Hepatic stellate cell (primary cell): ENCODE measurements at places on chromosomes 12 and 14.

GRCh38 chr14:62133776-62134550 lies 371.7 kb downstream of the SNAPC1 start:
- DNase-seq = no peak

DNA sequence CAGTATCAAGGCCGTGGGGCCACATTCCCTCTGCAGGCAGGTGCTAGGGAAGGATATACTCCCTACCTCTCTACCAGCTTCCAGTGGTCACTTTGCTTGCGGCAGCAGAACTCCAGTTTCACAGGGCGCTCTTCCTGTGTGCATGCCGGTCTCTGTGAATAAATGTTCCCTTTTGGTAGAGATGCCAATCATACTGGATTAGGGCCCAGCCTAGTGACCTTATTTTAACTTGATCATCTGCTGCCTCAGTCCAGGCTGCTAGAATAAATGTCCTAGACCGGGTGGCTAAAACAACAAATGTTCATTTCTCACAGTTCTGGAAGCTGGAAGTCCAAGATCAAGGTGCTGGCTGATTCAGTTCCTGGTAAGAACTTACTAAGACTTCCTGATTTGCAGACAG lies 198.8 kb upstream of the TMEM132C start:
- DNase-seq = no peak

- no peak for DNase-seq
Observed at GRCh38 chr14:86788224-86788623, 1204.8 kb downstream of the GALC start.

- DNase-seq = no peak
Observed at GRCh38 chr14:26729851-26730250, 132.0 kb upstream of the NOVA1 start.

DNA sequence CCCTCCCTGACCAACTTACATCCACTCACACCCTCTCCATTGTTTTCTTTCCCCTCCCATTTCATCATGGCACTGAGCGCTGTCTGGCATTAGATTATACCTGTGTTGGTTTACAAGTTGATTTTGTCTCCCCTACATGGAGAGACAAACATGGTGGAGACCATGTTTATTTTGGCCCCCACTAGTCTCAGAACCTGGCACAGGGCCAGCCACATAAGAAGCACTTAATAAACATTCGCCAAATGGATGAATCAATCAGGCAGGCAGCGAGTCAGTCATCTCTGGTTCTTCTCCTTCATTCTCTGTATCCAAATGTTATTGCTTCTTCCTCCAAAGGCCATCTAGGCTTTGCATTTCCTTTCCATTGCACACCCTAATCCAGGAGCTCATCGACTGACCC lies 177.4 kb downstream of the DPF3 start:
- DNase-seq = no peak

GRCh38 chr12:113328368-113328889 lies 6.5 kb downstream of the SLC8B1 start:
- DNase-seq = no peak

DNA sequence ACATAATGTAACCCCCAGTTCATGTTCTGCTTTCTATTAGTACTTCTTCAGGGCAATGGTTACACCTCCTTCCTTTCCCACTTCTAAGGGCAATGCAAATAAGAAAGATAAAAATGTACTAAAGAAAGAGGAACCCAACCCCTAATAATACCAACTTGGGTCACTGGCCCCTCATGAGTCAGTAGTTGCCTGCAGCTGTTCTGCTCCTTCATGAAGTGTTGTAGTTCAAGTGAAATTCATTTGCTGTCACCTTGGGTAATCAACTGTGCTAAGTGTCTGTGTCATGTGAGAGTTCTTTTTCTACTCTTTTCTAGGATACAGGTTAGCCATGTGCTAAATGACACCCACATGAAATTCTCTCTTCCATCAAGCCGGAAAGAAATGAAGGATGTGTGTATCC lies 91.8 kb downstream of the PLXNC1 start:
- DNase-seq = no peak

DNA sequence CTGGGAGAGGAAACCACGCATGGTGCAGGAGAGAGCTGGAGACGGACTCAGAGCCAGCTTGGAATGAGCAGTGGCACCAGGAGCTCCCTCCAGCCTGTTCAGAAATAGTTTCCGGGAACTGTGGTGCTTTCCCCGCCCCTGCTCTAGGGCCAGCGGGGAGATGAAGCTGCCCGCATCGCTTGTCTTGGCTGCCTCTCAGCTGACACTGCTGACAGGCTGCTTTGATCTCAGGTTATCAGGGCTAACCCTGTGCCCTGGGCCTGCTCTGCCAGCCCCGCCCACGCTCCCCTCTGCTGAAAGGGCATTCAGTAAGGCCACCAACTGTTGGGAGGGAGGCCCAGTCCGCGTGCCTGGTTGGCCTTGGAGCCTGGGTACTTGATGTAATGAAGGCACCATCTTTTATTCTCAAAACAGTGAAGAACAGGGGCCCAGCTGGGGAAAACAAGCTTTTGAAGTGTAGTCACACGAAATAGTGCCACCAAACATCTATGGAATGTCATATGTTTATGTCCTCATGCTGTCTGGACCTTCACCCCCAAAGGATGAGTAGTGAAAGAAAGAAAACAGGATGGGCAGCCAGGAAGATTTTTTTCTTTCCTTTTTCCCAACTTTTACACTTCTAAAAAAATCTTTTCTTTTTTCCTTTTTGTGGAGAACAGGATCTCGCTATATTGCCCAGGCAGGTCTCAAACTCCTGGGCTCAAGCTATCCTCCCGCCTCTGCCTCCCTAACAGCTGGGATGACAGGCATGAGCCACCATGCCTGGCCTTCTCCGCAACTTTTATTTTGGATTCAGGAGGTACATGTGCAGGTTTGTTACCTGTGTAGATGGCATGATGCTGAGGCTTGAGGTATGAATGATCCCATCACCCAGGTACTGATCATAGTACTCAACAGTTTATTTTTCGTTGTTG lies 115.9 kb upstream of the TBX3 start:
- DNase-seq = peak; percentile 38

DNA sequence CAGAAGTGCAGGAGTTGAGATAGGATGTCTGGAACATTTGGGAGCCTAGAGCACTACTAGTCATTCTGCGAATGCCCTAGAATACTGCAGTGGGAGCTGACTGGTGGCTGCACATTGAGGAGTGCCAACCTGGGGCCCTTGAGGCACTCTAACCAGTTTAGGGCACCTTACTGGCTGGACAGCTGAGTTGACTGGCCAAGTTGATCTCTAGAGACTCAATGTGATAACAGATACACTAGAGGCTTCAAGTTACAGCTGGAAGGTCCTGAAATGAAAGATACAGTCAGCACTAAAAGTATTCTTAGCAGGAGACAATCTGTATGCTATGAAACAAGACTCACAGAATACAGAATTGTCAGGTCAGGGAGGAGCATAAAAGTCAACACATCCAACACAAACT lies 8.0 kb downstream of the SLC8A3 start:
- DNase-seq = no peak

GRCh38 chr12:128727999-128728398 lies 95.8 kb downstream of the SLC15A4 start:
- DNase-seq = no peak

DNA sequence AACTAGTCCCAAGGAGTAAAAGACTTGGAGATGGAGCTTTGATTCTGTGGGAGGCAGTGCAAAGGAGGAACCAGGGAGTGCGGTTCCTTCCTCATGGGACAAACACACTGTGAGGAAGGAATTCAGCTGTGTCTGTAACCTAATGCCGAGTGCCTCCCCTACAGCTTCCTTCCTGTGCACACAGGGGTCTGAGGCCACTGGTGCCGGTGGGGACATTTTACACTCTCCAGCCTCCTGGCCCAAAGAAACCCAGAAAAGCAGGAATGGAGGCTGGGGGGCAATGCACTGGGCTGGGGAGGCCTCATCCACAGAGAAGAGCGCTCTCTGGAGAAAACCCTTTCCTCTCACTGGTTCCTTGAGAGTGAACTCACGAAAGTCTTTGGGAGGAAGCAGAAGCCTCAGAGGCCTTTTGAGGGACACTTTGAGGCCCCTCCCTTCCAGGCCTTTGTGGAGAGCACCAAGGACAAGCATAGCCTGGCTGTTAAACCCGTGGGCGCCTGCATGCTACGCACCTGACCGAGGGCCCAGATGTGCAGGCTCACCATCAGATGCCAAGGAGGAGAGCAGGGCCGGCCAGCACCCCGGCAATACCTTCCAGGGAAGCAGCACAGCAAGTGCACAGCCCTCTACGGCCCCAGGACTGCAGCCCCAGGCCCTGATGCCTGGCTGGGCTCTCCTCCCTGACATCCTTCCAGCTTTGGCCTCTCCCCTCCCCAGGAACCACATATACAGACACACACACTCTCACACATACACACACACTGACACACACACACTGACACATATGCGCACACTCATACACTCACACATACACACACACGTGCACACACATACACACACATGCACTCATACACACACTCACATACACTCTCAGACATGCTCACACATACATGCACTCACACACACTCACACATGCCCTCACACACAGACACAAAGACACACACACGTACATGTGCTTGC lies 52.0 kb downstream of the NFKBIA start:
- no peak for DNase-seq

DNA sequence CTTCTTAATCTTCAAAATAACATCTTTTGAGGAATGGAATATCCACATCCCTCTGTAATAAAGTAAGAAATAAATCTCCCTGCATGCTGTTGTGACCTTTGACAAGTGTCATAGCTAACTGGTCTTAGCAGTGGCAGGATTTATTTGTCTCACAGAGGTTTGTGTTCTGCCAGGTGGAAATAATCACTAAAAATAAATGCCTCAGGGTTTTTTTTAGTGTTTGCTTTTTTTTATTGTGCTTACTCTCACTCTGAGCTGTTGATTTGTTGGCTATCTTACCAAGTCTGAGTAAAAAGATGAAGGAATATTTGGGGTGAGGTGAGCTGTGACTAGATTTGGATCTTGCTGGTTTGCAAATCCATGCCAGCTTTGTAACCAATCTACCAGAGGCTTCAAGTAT lies 285.4 kb downstream of the ALG10B start:
- DNase-seq = no peak

- DNase-seq = no peak
Observed at GRCh38 chr14:103516426-103517173, 6.0 kb downstream of the CKB start.

- DNase-seq = no peak
Observed at GRCh38 chr12:46926526-46926925, 100.7 kb upstream of the SLC38A4 start.

GRCh38 chr14:106010783-106011182 lies 484.4 kb downstream of the TMEM121 start:
- no peak for DNase-seq

- DNase-seq = peak; percentile 38
Observed at GRCh38 chr12:41189395-41190251, 1.5 kb downstream of the PDZRN4 start.
